ENCODE measurements at places on chromosomes 12 and 14.

- DNase-seq: no peak
Measured at GRCh38 chr14:71341156-71341555, 433.9 kb downstream of the PCNX1 start.

DNA sequence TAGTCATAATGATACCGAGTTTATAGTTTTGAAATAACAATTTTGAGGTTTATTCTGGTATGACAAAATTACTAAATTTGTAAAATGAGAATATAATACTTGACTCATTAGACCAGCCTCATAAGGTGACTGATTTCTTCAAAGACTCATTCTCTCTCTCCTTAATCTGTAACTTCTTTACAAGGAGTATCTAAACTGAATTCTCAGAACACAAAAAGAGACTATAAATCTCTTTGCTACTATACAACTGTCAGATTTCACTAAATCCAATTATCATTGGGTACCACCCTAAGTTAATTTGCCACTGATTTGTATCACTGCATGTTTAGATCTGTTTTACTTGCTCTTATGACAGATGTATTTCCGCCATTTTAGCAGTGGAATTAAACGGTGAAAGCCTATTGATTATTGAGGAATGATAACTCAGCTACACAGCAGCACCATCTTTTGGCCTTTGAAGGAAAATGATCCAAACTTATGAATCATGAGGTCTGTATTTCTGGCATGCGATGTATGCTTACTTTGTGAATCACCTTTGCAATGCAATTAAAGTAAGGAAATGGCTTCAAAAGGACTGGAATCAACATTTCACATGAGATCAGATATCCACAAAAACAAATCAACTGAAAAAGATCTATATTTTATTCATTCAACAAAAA is 161.2 kb downstream of the RERGL start:
- DNase-seq: no peak

GRCh38 chr14:80926397-80927082 is 15.0 kb downstream of the CEP128 start:
- no peak for DNase-seq

DNA sequence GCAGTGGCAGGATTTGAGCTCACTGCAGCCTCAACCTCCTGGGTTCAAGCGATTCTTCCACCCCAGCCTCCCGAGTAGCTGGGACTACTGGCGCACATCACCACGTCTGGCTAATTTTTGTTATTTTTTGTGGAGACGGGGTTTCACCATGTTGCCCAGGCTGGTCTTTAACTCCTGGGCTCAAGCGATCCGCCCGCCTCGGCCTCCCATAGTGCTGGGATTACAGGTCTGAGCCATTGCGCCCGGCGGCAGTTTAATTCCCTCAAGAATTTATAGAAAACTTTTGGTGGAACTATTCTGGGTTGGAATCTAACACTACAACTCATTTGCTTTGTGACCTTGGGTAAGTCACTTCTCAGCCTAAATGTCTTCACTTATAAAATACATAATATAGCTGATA is 1.8 kb upstream of the SP1 start:
- DNase-seq: no peak

DNA sequence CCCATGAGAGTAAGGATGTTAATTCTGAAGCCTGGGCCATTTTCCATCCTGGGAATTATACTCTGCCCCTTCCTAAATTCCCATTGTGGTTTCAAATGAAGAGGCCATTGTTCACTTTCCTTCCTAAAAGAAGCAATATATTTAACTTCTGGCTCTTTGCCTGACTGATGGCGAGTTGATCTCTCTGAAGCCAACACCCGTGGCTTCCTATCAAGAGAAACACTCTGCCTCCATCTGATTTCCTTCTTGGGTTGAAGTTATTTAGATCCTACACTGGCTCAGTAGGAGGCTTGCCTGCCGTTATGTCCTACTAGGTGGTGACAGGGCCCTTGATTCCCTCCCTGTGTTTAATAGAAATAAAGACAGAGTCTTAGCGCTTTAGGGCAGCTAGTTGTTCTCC is 97.4 kb downstream of the PRKCH start:
- no peak for DNase-seq

- no peak for DNase-seq
Measured at GRCh38 chr12:68868043-68868790, 60.2 kb downstream of the MDM2 start.

DNA sequence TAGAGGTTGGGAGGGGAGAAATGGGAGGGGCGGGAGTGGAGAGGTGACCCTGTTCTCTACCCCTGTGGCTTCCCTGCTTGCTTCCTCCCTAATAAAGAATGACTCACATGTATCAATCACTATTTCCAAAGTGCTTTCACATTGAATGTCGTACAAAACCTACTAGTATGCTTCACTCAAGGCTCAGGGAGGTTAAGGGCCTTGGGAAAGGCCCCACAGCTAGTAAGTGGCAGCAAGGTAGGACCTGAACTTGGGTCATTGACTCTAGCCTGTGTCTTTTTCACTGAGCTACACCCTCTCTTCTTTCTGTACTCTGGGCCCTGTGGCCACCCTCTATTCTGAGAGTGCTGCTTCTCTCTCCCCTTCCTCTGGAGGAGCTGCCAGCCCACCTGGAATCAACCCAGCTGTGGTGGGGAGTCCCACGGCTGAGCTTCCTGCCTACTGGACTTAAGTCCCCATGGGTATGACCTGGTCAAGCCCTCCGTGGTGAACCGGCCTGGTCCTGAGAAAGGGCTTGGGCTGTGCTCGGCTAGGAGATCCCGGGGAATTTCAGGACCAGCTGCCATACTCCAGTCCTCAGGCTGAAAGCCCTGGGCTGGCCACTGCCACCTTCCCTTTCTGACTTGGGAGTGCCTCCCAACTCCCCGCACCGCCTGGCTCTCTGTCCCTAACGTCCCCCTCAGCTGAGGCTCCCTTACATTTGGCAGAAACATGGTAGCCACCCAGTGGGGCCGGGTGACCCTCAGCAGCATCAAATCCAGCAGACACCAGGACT is 13.0 kb downstream of the SLC48A1 start:
- DNase-seq: no peak

- DNase-seq: no peak
Measured at GRCh38 chr12:120106151-120106550, 10.4 kb downstream of the RAB35 start.

DNA sequence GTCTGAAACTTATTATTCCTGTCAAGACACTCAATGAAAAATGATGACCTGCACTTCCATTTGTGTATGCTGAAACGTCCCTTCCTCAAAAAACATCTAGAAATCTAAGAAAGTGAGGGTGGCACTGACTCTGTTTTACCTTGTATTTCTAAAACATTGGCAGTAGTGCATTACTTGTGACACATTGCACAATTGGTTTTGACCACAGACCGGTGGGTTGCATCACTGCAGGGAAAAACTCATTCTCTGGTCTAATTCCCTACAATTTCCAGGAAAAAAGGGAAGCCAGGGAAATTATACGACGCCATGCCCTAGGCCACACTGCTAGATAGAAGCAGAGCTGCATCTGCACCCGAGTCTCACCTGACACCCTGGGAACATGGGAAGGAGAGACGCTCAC is 156.7 kb downstream of the NTF3 start:
- no peak for DNase-seq

DNA sequence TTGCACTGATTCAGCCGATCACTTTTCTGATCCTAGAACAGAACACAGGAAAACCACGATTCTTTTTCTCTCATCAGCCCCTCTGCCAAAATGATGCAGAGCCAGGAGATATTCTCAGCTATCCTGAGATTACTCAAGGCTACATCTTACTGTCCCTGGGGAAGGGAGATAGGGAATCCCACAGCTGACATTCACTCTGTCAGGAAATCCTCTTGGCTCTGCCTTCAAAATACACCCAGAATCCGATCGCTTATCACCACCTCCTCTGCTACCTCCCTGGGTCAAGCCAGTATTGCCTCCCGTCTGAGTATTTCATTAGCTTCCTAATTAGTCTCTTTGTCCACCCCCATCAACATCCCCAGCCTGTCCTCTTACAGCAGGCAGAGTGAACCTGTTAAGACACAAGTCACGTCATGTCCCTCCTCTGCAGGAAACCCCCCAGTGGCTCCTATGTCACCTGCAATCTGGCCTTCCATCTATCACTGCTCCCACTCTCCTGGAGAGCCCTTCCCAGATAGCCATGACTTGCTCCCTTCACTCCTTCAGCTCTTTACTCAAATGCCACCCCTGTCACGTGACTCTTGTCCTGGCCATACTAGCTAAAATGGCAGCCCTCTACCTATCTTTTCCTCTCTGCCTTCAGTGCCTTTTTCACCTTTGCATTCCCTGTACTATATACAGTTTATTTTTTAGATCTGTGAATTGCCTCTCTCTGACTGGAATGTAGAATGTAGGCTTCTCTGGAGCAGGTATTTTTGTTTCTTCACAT is 70.3 kb downstream of the GALNT4 start:
- DNase-seq: no peak

GRCh38 chr12:87047691-87048090 is 791.5 kb upstream of the MGAT4C start:
- DNase-seq: no peak

- peak; percentile 36 for DNase-seq
Measured at GRCh38 chr12:50637870-50638481, 125.9 kb upstream of the ATF1 start.

DNA sequence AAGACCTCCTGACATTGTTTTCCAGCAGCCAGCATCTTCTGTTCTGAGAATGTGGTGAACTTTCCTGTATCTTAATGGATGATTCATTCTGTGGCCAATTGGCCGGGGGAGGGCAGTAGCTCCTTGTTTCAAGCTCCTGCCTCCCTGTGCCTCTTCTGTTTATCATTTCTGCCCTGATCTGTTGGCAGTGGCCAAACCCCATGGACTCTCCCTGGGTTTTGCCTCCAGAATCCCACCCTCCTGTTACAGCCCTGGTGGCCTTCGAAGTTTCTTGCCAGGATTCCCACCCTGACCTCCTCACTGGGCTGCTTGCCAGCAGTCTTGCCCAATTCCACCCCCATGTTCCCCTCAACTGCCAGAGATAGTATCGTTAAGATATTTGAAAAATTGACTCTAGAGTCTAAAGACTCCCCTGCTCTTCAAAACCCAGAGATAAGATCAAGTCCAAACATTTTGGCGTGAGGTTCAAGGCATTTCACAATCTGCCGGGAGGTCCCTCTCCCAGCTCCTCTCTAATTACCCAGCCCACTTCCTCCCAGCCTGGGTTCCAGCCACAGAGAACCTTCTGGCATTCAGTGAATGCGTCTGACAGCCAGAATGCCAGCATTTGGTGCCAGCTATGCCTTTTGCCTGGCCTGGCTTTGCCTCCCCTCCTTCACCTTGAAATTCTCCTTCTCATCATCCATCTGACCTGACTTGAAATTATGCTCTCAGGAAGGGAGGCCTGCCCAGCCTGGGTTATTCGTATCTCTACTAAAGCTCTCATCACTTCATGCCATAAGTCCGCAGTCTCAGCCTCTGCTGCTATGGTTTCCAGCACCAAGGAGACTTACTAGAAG is 37.7 kb upstream of the TXNRD1 start:
- DNase-seq: no peak

- no peak for DNase-seq
Measured at GRCh38 chr14:65470404-65470880, 57.9 kb downstream of the FUT8 start.

GRCh38 chr12:59615392-59616165 is 19.8 kb downstream of the SLC16A7 start:
- no peak for DNase-seq

GRCh38 chr14:72545411-72546311 is 348.2 kb downstream of the DPF3 start:
- no peak for DNase-seq

- DNase-seq: no peak
Measured at GRCh38 chr14:56962444-56963080, 152.3 kb upstream of the OTX2 start.

GRCh38 chr14:21015312-21015711 is 9.5 kb downstream of the NDRG2 start:
- DNase-seq: no peak

- DNase-seq: no peak
Measured at GRCh38 chr12:33562401-33562800, 122.8 kb upstream of the SYT10 start.

- no peak for DNase-seq
Measured at GRCh38 chr14:101355284-101355683, 206.0 kb upstream of the DIO3 start.

DNA sequence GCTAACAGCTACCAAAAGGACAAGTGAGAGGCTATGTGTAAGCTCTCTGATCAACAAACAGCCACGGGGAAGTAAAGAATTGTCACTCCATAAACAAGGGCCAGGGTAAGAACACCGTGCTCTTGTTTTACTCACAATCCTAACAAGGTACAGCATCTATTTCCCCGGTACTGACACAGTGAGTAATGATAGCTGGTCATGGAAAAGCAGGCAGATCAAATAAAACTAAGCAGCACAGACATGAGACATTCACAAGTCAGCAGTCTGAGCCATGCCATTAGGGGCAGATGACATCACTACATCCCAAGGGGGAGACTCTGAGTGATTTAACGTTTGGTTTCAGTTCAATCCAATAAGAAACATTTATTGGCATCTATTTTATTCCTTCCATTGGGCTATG is 54.4 kb downstream of the ARL6IP4 start:
- no peak for DNase-seq

DNA sequence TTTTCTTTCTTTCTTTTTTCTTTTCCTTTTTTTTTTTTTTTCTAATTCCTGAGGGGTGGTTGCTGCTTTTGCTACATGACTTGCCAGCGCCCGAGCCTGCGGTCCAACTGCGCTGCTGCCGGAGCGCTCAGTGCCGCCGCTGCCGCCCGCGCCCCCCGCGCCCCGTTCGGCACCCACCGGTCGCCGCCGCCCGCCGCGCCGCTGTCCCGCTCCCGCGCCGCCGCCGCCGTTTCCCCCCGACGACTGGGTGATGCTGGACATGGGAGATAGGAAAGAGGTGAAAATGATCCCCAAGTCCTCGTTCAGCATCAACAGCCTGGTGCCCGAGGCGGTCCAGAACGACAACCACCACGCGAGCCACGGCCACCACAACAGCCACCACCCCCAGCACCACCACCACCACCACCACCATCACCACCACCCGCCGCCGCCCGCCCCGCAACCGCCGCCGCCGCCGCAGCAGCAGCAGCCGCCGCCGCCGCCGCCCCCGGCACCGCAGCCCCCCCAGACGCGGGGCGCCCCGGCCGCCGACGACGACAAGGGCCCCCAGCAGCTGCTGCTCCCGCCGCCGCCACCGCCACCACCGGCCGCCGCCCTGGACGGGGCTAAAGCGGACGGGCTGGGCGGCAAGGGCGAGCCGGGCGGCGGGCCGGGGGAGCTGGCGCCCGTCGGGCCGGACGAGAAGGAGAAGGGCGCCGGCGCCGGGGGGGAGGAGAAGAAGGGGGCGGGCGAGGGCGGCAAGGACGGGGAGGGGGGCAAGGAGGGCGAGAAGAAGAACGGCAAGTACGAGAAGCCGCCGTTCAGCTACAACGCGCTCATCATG is 654 bp downstream of the FOXG1 start:
- DNase-seq: no peak

DNA sequence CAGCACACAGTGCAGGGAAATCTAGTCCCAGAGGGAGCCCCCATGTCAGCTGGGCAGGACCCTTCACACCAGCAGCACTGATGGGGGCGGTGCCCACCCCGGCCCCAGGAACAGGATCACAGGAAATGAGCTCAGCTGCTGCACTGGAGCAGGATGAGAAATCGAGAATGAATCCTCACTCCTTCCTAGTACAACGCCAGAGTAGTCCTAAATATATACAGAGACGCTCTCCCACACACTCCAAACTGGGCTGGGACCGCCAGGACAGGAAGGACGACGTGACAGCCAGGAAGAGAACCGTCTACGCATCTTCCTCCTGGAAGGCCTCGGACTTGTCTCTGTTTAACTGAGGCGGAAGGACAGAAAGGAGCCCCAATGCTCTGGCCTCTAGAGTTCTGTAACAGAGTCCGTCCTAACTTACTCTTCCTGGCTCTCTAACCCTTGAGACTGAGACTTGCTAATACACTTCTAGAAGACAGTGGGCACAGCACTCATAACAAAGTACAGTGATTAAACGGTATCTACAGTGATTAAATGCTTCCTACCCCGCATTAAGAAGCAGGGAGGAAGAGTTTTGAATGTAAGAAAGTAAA is 33.4 kb downstream of the CDC42BPB start:
- DNase-seq: no peak
